ENCODE measurements at places on chromosomes 6 and 20. TPM values are rescaled to one million over a fixed set of nuclear protein-coding genes. Genes with fewer than 3 reads are reported as not detected.

DNA sequence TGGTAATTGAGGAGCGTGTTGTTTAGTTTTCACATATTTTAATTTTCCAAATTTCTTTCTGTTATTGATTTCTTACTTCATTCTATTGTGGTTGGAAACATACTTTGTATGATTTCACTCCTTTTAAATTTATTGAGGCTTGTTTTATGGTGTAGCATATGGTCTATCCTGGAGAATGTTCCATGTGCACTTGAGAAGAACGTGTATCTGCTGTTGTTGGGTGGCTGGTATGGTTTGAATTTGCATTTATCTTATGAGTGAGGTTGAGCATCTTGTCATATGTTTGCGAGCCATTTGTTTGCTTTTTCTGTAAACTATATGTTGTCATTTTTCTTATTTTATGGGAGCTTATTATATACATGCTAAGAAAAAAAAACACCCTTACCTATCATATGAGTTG, 26.5 kb downstream of the SRC start:
- no peak overlapping the region for H3K27ac ChIP-seq
- H3K36me3 ChIP-seq: no peaks in the 10 kb centered on the region
- H3K4me1 ChIP-seq: no peaks in the 10 kb centered on the region
- DNase-seq: no peak
- no peaks in the 10 kb centered on the region for H3K27me3 ChIP-seq
- no peak overlapping the region for H3K4me3 ChIP-seq

DNA sequence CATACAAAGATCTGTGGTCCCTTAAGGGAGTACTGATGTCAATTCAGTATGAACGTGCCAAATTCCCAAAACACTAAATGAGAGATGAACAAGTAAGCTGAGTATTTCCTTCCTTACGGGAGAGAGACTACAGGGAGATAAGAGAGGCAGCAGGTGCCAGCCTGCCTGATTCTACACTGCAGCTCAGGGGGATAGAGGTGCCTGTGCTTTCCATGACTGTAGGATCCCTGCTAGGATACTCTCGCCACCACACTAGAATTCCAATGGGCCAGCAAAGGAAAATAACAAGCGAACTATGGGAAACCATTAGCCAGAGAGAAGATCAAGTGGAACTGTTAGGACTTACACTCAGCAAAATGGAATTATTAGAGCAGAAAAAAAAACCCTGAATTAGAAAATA, 198.5 kb upstream of the BTBD3 start:
- no peaks in the 10 kb centered on the region for H3K27me3 ChIP-seq
- H3K36me3 ChIP-seq: no peaks in the 10 kb centered on the region
- H3K4me3 ChIP-seq: no peak overlapping the region
- H3K27ac ChIP-seq: no peak overlapping the region
- DNase-seq: no peak
- no peaks in the 10 kb centered on the region for H3K4me1 ChIP-seq

DNA sequence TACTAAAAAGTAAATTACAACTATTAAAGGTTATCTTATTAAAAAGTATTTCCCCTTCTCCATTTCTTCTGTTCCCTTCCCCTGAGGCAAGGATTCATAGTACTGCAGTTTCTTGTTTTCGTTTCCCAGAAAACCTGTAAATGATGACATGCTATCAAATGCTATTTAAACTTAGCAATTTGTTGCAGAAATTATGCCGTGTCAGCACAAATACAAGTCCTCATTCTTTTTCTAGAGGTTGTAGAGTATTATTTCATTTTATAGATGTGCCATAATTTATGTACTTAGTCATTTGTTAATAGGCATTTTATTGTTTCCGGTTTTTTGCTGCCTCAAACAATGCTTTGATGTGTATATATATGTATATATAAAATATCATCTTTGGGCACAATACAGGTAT, 268.4 kb downstream of the PLCB1 start:
- no peaks in the 10 kb centered on the region for H3K4me1 ChIP-seq
- H3K27me3 ChIP-seq: no peaks in the 10 kb centered on the region
- H3K36me3 ChIP-seq: no peaks in the 10 kb centered on the region
- no peak overlapping the region for H3K27ac ChIP-seq

DNA sequence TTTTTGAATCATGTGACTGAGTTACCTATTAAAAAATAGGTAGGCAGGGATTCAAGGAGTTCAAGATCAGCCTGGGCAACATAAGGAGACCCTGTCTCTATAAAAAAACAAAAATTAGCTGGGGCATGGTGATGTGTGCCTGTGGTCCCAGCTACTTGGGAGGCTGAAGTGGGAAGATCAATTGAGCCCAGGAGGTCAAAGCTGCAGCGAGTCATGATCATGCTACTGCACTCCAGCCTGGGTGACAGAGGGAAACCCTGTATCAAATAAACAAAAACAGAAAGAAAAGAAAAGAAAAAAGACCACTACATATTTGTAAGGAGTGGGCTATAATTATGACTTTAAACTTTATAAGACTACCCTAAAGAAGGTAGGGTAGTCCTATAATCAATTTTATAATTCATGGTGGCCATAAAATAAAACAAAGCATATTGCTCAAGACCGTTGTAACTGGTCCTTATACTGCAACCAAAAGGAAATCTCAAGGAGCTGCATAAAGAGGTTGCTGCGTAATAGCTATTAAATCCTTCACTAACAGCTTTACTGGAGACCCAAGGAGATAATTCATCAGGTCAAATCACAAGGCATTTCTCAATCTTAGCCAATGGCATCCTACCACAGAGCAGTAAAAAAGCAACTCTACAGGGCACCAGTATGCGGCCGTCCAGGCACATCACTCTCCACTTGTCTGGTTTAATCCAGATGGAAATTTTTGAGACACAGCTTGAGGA, 13.5 kb downstream of the PIGU start:
- peaks cover 3% of the 10 kb centered on the region for H3K4me1 ChIP-seq
- no peaks in the 10 kb centered on the region for H3K36me3 ChIP-seq
- no peak overlapping the region for H3K27ac ChIP-seq
- no peak for DNase-seq
- H3K27me3 ChIP-seq: no peaks in the 10 kb centered on the region

Gene CALHM6
- total RNA-seq: 0.53 TPM

GRCh38 chr6:31267651-31268368, 4.1 kb downstream of the HLA-C start:
- peaks cover 27% of the 10 kb centered on the region for H3K36me3 ChIP-seq
- H3K27ac ChIP-seq: peak overlapping the region; percentile 29
- no peak for DNase-seq
- H3K4me1 ChIP-seq: peaks cover 38% of the 10 kb centered on the region

- H3K4me1 ChIP-seq: peaks cover 52% of the 10 kb centered on the region
- no peaks in the 10 kb centered on the region for H3K36me3 ChIP-seq
- no peak for DNase-seq
- no peak overlapping the region for H3K4me3 ChIP-seq
- no peaks in the 10 kb centered on the region for H3K27me3 ChIP-seq
- H3K27ac ChIP-seq: peak overlapping the region; percentile 14
These were observed 22.2 kb downstream of the RREB1 start for GRCh38 chr6:7129784-7130569.

Gene KIF13A
- total RNA-seq: 2.0 TPM

GRCh38 chr6:75376347-75377024, 91.9 kb upstream of the TMEM30A start:
- no peaks in the 10 kb centered on the region for H3K36me3 ChIP-seq
- no peaks in the 10 kb centered on the region for H3K27me3 ChIP-seq
- H3K27ac ChIP-seq: no peak overlapping the region
- DNase-seq: no peak
- H3K4me3 ChIP-seq: no peak overlapping the region
- H3K4me1 ChIP-seq: no peaks in the 10 kb centered on the region

Gene FLRT3
- 0.07 TPM for total RNA-seq

Gene TMEM200A
- 3.4 TPM for total RNA-seq

Gene ENPP1
- 0.36 TPM for total RNA-seq

Gene C20orf141
- total RNA-seq: not detected

DNA sequence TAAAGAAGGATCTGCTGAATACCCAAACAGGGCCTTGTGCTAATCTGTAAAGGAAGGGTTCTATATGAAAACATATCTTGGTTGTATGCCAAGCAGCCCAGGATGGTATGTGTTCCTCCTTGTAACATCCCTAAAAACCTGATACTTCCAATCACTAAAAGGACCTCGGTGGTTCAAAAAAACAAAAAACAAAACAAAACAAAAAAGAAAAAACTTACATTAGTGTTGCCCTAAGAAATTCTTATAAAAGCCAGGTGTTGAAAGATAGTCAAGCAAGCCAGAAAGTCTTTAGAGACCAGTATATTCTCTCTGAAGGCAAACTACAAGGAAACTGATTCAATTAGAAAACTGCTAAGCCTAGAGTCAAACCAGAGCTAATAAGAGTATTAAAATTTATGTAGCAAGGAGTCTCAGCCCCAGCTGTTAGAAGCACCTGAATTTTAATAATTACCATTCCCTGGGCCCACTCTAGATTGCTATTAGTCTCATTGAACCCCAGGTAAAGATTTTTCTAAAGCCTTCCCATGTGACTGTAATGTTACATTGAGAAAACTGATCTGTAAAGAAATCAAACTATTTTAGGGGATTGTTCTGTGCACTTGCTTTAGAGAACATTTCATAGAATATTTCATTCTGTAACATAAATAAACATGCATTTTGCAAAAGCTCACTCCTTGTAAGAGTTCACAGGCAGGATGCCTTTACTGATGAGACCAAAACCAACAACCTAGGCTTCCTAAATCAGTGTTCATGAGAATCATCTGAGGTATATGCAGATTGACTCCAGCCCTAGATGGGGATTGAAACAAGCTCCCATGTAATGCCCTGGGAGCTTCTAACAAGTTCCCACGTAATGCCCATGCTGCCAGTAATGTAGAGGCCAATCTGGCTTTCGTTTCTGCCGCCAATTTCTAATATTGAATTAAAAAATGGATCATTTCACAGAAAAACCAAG, 95.2 kb upstream of the BTN3A2 start:
- H3K36me3 ChIP-seq: no peaks in the 10 kb centered on the region
- H3K27ac ChIP-seq: no peak overlapping the region
- DNase-seq: no peak

Gene CALHM4
- total RNA-seq: not detected

DNA sequence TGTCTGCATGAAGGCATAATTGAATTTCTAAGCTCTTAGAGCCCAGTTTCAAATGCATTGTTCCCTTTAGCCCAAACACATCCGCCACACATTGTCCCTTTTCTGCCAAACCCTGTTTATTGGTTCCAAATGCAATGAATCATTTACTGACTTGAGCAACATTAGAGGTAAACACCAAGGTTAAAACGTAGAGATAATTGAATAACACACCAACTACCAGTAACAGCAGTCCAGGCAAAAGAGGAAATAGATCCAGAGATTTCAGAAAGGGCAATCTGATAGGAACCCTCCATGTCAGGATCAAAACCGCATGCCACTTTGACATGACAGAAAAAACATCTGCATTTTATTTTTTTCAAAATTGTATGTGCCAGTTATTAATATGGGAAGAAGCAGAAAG, 114.8 kb downstream of the PKHD1 start:
- H3K36me3 ChIP-seq: no peaks in the 10 kb centered on the region
- no peak overlapping the region for H3K4me3 ChIP-seq
- no peaks in the 10 kb centered on the region for H3K4me1 ChIP-seq

Gene PTPRA
- total RNA-seq: 71.5 TPM

DNA sequence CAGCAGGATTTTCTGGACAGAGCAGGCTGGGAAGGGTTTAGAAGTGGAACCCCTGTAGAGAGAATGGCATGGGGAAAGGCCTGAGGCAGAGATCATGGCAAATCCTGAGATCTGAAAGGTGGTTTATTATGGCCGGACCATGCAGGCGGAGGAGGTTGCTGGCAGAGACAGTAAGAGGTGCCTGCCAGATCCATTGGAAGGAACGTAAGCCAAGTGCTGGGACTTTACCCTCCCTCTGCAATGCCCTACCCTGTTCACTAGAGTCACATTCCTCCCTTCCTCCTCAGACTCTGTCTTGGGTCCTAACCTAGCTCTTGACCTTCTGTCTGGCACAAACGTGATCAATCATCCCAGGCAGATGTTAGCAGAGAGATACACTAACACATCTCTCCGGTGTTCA, 66.4 kb upstream of the SLC22A23 start:
- no peak for DNase-seq
- H3K4me1 ChIP-seq: no peaks in the 10 kb centered on the region
- no peak overlapping the region for H3K4me3 ChIP-seq
- H3K36me3 ChIP-seq: no peaks in the 10 kb centered on the region
- peaks cover 39% of the 10 kb centered on the region for H3K27me3 ChIP-seq
- H3K27ac ChIP-seq: no peak overlapping the region

- no peaks in the 10 kb centered on the region for H3K4me1 ChIP-seq
- H3K4me3 ChIP-seq: no peak overlapping the region
- no peaks in the 10 kb centered on the region for H3K27me3 ChIP-seq
- no peaks in the 10 kb centered on the region for H3K36me3 ChIP-seq
- no peak overlapping the region for H3K27ac ChIP-seq
These were observed 64.6 kb downstream of the MYO6 start for GRCh38 chr6:75813476-75814250.

Gene KCNQ5
- 4.7 TPM for total RNA-seq

- no peak overlapping the region for H3K4me3 ChIP-seq
- H3K27ac ChIP-seq: peak overlapping the region; percentile 46
- peaks cover 2% of the 10 kb centered on the region for H3K36me3 ChIP-seq
- no peak for DNase-seq
These were observed 8.3 kb upstream of the CEP85L start for GRCh38 chr6:118659513-118660217.

Gene ZSCAN9
- total RNA-seq: 1.5 TPM

Gene HUS1B
- total RNA-seq: 2.5 TPM

GRCh38 chr6:110748453-110748852, 66.8 kb downstream of the CDK19 start:
- no peak overlapping the region for H3K4me3 ChIP-seq
- H3K27me3 ChIP-seq: no peaks in the 10 kb centered on the region
- peaks cover 2% of the 10 kb centered on the region for H3K4me1 ChIP-seq
- no peaks in the 10 kb centered on the region for H3K36me3 ChIP-seq
- H3K27ac ChIP-seq: no peak overlapping the region

- no peaks in the 10 kb centered on the region for H3K4me1 ChIP-seq
- no peaks in the 10 kb centered on the region for H3K27me3 ChIP-seq
- no peak for DNase-seq
- no peak overlapping the region for H3K27ac ChIP-seq
- H3K36me3 ChIP-seq: no peaks in the 10 kb centered on the region
- H3K4me3 ChIP-seq: no peak overlapping the region
These were observed 215.3 kb downstream of the RNGTT start for GRCh38 chr6:88748141-88748540.

- DNase-seq: no peak
- H3K4me3 ChIP-seq: no peak overlapping the region
- H3K27me3 ChIP-seq: no peaks in the 10 kb centered on the region
- H3K27ac ChIP-seq: no peak overlapping the region
- no peaks in the 10 kb centered on the region for H3K36me3 ChIP-seq
These were observed 68.3 kb upstream of the TNFRSF21 start for GRCh38 chr6:47377971-47378370.

DNA sequence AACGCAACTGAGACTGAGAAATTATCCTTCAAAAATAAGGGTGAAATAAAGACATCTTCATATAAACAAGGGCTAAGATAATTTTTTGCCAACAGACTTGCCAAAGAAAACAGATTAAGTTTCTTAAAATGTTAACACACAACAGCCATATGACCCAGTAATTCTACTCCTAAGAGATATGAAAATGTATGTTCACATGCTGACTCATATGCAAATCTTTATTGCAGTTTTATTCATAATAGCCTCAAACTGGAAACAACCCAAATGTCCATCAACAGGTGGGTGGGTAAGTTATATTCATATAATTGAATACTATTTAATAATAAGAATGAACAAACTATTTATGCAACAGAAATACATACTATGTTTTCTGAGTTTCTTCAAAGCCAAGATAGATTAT, 140.1 kb downstream of the REV3L start:
- H3K27ac ChIP-seq: no peak overlapping the region
- H3K4me3 ChIP-seq: no peak overlapping the region
- H3K4me1 ChIP-seq: no peaks in the 10 kb centered on the region
- H3K36me3 ChIP-seq: no peaks in the 10 kb centered on the region
